ENCODE measurements at places on chromosomes 16 and 17.

GRCh38 chr16:6122401-6122800, 1024.8 kb upstream of the EEF2KMT start:
- no peak for DNase-seq

GRCh38 chr17:78991017-78991738, 11.5 kb upstream of the LGALS3BP start:
- DNase-seq: no peak

- DNase-seq: no peak
Observed at GRCh38 chr17:71202449-71202848, 918.4 kb upstream of the SOX9 start.

DNA sequence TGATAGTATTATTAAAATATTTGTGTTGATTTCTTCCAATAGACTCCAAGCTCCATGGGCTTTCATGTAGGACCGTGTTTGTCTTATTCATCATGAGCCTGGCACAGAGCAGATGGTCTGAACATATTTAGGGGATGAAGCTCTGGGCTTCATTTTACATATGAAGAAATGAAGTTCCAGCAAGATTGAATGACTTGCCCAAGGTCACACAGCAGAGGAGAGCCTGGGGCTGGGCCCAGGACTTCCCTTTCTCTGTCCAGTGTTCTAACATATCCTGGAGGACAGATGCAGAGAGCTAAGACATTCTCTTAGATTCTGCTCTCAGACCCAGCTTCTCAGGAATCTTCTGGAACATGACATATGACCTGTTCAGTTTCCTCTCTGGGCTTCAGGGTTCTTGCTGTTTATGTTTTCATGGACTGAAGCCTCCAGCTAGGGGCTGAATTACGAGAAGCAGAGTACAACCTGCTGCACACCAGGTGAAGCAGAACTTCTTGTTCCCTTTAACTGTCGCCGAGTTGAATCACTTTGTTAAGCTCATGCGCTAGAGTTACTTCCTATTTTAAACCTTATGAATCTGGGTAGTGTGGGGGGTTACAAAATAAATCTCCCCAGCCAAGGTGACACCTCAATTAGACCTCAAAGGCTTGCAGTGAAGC, 53.6 kb downstream of the GPRC5B start:
- DNase-seq: no peak

DNA sequence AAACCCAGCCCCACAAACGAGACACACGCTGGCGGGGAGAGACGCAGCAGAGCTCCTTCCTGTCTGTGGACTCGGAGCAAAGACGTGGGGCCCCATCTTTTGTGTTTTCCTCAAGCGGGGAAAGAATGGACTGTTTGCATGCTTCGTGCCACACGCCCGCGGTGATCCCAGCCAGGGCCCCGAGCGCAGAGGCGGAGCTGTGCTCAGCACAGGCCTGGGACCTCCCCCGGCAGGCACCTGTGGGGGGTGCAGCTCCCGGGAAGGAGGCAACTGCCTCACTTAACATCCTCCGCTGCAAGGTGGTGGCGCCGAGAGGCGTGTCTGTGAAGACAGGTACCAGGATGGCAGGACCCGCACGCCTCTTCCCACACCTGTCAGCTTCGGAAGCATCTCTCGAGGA, 19.1 kb downstream of the TRARG1 start:
- no peak for DNase-seq

DNA sequence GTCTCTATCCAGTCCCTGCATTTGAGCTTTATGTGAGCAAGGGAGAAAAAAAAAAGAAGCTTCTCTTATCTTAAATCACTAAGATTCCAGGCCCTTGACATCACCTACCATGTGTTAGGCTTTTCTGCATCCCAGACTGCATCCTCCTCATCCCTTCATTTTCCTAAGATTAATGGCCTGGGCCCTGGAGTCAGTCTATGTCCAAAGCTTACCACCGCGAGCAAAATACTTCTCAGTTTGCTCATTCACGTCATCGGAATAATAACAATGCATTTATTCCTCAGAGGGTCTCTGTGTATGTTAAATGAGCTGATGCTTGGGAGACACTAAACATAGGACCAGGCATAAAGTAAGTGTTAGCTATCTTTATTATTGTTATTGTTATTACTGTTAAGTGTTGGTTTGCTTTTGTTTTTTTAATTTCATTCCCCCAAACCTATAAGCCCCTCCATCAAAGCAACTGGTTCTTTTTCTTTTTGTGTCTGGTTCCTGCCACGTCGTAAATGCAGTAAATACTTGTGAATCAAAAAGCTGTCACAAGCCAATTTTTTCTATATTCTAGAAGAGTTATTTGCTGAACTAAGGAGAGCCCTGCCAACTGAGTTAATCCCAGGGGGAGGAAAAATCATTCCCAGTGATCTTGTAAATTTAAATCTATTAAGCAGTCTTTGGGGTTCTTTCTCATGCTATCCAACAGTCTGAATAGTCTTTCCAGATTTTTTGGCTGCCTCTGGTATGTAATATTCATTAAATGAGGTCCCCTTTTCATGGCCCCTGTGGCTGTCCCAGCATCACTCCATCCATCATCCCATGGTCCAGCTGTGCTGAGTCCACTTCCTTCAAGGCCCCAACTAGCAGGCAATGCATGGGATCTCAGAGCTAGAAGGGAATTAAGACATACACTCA, 46.5 kb downstream of the VAT1L start:
- no peak for DNase-seq

DNA sequence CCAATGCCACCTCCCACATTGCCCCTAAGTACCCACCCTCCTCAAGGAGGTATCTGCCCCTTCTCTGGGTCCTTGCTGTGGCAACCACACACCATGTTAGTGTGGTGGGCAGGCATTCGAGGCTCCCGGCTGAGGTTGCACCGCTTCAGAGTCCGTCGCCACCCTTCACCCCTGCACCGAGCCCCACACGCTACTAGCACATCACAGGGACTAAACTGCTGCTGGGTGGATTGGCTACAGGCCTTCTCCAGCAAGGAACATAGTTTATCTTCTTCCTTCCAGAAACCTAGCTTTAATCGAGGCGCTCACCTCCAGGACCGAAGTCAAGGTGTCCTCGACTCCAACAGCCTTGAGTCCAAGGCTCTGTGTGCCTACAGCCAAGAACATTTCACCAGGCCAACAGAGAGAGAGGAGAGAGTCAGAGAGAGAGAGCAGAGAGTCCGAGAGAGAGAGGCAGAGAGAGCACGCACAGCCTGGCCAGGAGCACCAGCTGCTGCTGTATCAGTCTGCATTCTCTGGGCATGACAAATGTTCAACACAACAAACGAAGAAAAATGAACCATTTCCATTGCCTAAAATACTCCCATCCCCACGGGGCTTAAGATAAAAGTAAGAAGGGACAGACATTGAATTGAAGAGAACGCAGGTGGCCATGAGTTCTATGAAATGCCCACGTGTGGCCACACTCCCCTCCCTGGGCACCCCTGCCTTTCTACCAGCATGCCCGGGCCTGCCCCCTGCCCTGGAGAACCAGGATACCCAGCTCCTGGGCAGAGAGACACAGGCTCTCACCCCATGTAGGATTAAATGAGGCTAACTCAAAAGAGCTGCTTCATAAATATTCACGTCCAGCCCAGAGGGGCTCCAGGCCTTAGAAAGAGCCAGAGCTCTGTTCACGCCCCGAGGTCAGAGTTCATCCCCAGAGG, 94.9 kb downstream of the RBFOX3 start:
- DNase-seq: no peak

All from stimulated activated CD8-positive, alpha-beta memory T cell treated with anti-CD3 and anti-CD28 coated beads, Interleukin-4, amount 100 ng/mL, for 1 hour (primary cell).